ENCODE measurements at places on chromosomes 11 and 22.

- DNase-seq = no peak
Observed at GRCh38 chr22:37675930-37676735, 697 bp downstream of the LGALS1 start.

GRCh38 chr11:43393765-43394355, 35.1 kb downstream of the TTC17 start:
- no peak for DNase-seq

DNA sequence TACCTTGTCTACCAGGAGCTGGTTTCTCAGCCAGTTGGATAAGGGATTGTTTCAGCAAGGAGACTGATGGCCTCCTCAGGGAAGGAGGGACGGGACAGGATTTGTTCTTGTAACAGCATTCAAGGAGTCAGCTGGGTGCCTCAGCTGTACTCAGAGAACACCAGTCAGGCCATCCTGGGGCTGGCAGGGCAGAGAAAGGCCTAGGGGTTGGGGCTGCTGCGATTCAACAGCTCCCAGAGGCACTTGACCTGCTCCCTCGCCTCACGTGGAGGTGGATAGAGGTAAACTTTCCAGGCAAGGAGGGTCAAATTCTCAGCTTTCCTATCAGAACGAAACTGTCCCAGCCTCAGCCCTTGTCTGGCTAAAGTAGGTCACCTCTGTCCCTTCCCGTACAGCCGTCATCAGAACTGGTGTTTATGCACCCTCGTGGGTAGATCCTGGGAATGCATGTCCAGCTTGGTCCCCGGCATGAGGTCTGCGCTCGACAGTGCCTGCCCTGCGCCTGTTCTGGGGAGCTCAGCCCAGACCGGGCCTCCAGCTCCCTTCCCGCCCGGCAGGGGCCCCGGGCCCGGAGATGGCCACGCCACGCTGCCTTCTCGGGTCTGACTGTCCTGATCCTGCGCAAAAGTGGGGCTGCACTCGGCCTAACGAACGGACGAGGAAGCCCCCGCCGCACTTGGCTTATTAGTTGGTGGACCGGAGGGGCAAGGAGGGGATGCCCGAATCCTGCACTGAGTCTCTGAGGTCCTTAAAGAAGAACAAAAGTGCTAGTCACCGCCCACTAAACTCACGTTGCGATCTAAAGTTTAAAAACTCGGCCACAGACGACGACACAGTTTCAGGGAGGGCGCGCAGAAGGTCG, 762 bp upstream of the CCDC134 start:
- peak; percentile 78 for DNase-seq

DNA sequence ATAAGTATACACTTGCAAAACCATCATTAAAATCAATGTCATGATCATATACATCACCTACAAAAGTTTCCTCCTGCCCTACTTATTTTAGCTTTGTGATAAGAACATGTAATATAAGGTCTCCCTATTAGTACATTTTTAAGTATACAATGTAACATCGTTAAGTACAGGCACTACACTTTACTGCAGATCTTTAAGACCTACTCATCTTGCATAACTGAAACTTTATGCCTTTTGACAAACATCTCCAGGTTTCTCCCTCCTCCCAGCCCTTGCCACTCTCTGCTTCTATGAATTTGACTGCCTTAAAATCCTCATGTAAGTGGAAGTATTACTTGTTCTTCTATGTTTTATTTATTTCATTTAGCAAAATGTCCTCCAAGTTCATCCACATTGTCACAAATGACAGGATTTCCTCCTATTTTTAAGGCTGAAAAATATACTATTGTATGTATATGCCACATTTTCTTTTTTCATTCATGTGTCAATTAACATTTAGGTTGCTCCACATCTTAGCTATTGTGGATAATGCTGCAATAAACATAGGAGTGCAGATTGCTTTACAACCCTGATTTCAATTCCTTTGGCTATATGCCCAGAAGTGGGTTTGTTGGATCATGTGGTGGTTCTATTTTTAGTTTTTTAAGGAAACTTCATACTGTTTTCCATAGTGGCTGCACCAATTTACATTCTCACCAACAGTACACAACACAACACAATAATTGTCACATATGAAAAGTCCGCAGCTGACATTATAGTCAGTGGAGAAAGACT, 471.1 kb upstream of the ANO3 start:
- no peak for DNase-seq

GRCh38 chr11:117613521-117613920, 183.5 kb downstream of the DSCAML1 start:
- no peak for DNase-seq

GRCh38 chr11:60992842-60993409, 21.4 kb downstream of the CD6 start:
- no peak for DNase-seq

DNA sequence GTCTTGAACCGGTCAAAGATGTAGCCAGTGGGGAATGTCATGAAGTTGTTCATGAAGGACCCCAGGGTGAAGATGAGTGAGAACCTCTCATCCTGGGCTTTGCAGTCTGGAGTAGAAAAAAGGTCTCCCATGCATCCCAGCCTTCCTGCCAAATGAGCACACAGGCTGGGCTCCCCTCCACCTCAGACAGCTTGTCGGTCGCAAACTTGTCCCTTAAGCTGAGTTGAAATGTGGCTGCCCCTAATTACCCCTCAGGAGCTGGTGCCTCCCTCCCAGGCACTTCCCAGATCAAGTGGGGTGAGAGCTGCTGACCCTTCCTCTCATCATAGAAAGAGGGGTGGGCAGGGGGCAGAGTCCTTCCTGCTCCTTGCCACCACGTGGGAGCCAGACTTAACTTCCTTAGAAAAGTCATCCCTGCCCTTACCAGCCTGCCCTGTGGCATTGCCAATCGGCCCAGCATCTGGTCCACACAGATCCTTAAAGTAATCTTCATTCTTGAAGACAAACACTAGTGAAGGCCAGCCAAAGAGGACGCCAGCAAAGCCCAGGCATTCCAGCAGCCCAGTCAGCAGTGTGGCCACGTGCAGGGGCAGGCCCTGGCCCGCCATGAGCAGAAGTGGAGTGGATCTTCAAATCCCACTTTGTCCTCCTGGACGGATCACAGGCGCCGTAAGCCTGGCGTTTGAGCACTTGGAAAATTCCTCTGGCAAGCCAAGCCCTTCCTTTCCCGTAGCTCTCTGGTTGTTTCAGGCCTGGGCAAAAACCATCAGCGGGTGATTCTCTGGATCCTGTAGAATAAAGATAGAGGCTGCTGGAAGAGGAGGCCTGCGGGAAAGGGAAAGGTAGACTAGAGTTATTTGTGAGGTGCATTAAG, 1.1 kb downstream of the SLC43A3 start:
- no peak for DNase-seq

- DNase-seq = no peak
Observed at GRCh38 chr22:17110791-17111550, 10.2 kb downstream of the TMEM121B start.

DNA sequence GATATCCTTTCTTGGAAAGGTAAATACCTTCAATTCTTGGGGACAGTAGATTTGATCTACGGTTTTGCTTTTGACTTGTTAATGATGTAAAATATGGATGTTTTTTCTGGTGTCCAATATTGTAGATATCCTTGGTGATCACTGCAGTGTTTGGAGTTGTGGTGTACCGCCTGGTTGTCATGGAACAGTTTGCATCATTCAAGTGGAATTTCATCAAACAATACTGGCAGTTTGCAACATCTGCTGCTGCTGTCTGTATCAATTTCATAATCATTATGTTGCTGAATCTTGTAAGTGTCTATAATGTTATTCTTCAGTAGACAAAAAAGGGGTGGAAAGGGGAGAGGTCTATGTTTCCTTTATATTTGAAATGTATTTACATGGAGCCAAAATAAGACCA, 27.4 kb upstream of the MUC15 start:
- no peak for DNase-seq

- DNase-seq = no peak
Observed at GRCh38 chr11:2390091-2390724, 10.3 kb upstream of the TSSC4 start.

DNA sequence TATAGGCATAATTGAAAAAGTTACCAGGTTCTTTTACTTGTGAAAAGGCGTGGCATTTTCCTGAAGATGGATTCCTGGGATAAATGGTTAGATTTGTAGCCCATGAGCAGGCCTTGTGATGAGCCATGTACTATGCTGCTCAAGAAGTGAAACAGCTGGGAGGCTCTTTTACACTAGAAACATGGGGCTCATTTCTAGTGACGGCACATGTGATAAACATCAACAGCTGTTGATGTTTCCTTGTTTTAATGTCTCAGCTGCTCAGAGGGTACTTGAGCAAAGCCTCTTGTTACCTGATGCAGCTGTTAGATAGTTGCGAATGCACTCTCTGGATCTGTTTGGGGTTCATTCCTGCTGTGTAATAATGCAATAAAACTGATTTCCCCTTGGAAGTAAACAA, 396.8 kb downstream of the GUCY1A2 start:
- no peak for DNase-seq

DNA sequence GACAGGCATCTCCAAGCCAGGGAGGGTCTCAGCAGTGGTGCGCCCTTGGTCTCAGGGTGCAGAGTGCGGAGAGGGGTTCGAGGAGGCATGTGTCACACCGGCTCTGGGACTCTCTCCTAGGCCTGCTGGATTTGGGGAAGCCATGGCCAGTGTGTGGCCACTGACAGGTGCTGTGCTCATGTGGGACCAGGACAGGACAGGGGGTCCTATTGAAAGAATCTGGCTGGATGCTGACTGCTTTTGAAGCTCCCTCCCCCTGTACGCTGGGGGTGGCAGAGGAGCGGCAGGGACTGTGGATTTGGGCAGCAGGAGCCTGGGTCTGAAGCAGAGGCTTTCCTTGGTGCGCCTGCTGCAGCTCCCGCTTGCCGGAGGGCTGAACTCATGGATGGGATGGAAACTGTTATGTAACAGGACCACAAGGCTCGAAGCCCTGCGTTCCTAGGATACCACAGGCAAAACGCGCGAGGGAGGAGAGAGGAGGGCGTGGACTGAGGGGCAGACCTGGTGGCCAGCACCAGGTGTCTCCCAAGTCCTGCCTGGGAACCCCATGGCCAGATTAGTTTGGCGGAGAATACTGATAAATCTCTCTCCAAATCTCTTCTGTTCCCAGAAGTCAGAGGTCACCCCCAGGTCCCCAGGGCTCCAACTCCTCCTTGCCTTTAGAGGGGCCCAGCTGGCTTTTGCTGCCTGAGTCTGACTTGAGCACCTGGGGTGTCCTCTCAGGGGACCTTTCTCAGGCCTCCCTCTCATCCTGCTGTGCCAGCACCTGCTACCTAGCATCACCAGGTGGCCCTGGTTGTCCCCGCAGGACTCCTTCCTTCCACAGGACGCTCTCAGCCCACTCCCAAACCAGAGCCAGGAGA, 13.8 kb upstream of the TEF start:
- no peak for DNase-seq

GRCh38 chr11:13116491-13116890, 107.4 kb downstream of the RASSF10 start:
- no peak for DNase-seq

GRCh38 chr22:30947816-30948454, 20.6 kb downstream of the MORC2 start:
- DNase-seq = no peak

DNA sequence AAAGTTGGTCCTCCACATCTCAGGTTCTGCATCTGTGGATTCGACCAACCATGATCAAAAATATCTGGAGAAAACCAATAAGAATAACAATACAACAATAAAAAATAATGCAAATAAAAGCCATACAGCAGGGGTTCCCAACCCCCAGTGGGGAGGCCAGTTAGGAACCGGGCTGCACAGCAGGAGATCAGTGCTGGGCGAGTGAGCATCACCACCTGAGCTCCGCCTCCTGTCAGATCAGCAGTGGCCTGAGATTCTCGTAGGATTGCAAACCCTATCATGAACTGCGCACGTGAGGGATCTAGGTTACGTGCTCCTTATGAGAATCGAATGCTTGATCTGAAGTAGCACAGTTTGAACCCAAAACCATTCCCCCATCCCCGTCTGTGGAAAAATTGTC, 25.4 kb upstream of the MYO18B start:
- no peak for DNase-seq

GRCh38 chr11:16078936-16079335, 277.4 kb downstream of the SOX6 start:
- DNase-seq = no peak

- no peak for DNase-seq
Observed at GRCh38 chr11:128904656-128905344, 13.6 kb downstream of the KCNJ5 start.

DNA sequence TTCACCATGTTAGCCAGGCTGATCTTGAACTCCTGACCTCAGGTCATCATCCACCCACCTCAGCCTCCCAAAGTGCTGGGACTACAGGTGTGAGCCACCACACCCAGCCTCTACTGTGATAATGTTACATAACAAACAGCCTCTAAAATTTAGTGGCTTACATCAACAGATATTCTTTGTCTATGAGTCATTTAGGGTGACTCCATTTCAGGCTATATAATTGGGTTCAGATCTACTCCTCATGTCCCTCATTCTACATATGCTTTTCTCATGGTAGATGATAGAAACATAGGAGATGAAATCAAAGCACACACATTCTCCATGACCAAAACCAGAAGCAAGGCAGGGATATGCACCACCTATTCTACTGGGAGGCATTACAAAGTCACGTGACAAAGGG, 72.7 kb downstream of the SIK2 start:
- no peak for DNase-seq

- no peak for DNase-seq
Observed at GRCh38 chr11:40139536-40139935, 1319.9 kb downstream of the LRRC4C start.

- DNase-seq = no peak
Observed at GRCh38 chr22:25510876-25511275, 53.6 kb upstream of the GRK3 start.

GRCh38 chr11:15764326-15764725, 592.0 kb downstream of the SOX6 start:
- no peak for DNase-seq

- DNase-seq = no peak
Observed at GRCh38 chr11:37671321-37671720, 1073.3 kb upstream of the RAG2 start.

- DNase-seq = peak; percentile 36
Observed at GRCh38 chr11:20388096-20389055, 860 bp downstream of the PRMT3 start.

DNA sequence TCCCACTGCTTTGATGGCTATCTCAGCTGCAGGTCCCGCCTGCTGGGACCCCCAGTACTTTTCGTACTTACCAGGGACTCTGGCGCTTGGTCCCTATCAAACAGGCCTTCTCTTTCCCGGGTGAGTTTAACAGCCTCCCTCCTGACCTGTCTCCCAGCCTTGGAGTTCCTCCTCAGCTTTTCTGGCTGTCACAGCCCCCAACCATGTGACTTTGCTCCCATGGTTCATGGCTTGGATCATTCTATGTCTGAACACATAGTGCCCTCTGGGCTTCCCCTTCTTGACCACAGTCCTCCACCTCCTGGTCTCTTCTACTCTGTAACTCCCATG, 56.9 kb downstream of the PARVA start:
- DNase-seq = no peak

DNA sequence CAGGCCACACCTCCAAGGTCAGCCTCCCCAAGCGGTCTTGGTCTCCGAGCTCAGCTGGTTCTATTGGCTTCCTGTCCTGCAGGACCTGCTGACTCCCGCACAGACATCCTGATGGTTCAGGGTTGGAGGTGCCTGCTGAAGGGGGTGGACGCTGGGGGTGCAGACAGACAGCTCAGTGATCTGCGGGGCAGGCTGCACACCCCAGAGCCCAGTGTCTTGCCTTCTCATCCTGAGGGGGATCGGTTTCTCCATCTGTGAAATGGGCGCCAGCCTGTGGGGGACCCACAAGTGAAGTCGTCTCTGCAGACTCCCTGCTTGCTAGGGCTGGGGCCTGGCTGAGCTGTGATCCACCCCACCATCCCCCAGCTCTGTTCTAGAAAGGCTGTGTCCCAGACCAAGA, 13.8 kb downstream of the FLRT1 start:
- no peak for DNase-seq

- DNase-seq = no peak
Observed at GRCh38 chr11:64090806-64091516, 55.2 kb downstream of the FLRT1 start.
